ENCODE measurements at places on chromosomes 16 and 17.

DNA sequence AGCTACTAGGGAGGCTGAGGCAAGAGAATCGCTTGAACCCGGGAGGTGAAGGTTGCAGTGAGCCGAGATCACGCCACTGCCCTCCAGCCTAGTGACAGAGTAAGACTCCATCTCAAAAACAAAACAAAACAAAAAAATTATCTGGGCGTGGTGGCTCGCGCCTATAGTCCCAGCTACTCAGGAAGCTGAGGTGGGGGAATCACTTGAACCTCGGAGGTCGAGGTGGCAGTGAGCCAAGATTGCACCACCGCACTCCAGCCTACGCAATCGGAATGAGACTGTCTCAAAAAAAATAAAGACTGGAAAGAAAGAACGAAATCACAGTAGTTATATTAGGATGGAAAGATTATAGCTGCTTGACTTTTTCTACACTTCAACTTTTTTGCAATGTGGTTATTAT, 18.9 kb downstream of the COG1 start:
- DNase-seq, result no peak

GRCh38 chr17:48617471-48618255, 2.6 kb upstream of the HOXB8 start:
- DNase-seq, result no peak

DNA sequence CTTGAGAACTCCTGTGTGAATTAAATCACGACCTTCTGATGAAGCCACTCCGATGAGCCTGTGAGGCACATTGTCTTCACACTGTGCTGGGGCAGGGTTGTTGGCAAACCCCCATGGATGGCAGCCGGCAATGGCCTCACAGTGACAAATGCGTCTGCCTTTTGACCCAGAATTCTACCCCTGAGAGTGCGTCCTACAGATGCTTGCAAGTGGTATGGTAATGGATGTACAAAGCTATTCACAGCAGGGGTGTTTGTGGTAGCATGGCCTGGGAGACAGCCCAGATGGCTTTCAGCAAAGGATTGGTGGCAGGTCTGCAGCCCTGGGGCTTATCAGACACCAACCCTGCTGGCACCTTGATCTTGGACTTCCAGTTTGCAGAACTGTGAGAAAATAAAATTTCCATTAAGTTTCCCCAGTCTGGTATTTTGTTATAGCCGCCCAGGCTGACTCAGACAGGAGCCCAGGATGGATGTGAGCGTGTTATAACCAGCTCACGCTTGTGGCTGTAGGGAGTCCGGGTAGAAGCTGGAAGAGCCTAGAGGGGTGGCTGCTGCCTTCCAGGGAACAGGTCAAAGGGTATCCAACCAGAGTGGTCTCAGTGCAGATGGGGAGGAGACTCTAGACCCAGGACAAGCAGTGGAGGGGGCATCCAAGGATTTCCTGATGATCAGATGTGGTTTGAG, 10.1 kb downstream of the AFMID start:
- no peak for DNase-seq

- no peak for DNase-seq
Observed at GRCh38 chr17:79938336-79939093, 97.2 kb downstream of the TBC1D16 start.

GRCh38 chr17:59892251-59892923, 356 bp downstream of the TUBD1 start:
- DNase-seq, result no peak

GRCh38 chr17:63764716-63765115, 8.7 kb downstream of the CCDC47 start:
- no peak for DNase-seq

DNA sequence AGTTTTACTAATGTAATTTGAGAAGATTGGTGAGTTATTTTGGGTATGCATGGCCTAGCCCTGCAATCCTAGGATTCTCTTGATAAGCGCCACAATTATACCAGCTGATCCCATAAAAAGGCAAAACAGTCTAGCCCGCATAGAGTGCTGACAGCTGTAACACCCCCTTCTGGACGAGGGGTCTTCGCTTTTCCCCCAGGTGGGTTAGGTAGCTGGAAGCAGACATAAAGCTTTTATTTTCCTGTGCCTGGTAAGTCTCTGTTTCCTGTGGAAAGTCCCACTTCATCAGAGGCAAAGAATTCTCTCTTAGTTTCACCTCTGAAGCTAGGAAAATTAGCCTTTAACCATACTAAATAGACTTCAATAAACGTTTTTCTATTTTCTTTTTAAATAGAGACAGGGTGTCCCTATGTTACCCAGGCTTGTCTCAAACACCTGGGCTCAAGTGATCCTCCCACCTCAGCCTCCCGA, 108.3 kb downstream of the YPEL2 start:
- DNase-seq, result no peak

Data from stimulated activated CD4-positive, alpha-beta T cell treated with anti-CD3 and anti-CD28 coated beads, Interleukin-2, amount 100 ng/mL, for 4 hours (primary cell).